ENCODE measurements at places on chromosomes 2 and 18.

DNA sequence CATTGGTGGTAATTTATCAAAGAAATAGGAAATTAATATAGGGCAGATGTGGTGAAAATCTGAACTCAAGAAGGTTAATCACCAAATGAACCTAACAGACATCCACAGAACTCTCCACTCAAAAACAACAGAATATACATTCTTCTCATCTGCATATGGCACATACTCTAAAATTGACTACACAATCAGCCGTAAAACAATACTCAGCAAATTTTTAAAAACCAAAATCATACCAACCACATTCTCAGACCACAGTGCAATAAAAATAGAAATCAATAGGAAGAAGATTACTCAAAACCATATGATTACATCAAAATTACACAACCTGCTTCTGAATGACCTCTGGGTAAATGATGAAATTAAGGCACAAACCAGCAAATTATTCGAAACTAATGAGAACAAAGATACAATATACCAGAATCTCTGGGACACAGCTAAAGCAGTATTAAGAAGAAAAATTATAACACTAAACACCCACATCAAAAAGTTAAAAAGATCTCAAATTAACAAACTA lies 31.0 kb downstream of the RBM43 start:
- no peak for DNase-seq

- DNase-seq: no peak
Observed at GRCh38 chr2:62471816-62472215, 34.2 kb downstream of the TMEM17 start.

GRCh38 chr2:105674401-105674800 lies 70.3 kb upstream of the NCK2 start:
- no peak for DNase-seq

- DNase-seq: no peak
Observed at GRCh38 chr2:174135981-174136380, 112.4 kb downstream of the OLA1 start.

DNA sequence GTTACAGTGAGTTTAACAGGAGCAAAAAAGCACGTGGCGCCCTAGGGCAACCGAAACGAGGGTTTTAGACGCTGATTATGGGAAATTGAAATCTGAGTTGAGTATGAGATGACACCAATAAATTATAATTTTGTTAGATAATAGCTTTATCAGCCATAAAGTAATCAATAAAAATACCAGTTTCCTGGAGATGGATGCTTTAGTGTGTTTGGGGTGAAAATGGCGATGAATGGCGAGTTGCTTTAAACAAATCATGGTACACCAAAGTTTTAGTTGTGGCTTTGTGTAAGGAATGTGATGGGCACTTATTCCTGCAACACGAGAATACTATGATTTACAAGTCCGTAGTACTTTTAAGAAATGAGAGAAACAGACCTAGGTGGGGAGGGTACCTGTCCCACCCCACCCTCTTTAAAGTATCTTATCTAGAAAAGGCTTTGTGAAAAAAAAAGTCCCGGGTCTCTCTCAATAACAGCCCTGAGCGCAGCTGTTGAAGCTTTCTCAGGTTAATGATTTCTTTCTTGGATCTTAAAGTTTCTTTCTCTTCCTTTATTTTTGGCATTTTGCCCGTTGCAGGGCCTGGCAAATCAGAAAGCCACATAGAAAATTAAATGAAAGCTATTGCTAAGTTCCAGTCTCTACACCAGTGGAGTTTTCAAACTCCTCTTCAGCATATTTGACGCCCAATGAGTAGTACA lies 1.5 kb upstream of the RRM2 start:
- DNase-seq: no peak

DNA sequence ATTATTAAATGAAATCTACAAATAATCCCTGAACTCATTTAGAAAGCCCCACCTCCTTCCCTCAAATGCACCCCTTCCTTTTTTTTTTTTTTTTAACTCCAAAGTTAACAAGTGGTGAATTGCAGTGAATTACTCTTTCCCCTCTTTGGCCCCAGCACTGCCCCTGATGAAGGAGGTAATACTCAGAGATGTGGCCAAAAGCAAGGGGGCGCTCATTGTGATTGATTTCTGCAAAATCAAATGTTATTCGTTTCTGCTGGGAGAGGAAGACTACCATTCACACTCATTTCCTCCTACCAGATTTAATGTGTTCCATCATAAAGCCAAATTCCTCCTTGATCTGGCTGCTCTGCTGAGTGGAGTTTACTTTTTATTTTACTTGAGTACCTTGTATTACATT lies 259.4 kb downstream of the GPD2 start:
- no peak for DNase-seq

- no peak for DNase-seq
Observed at GRCh38 chr2:24948506-24948905, 23.2 kb downstream of the DNAJC27 start.

DNA sequence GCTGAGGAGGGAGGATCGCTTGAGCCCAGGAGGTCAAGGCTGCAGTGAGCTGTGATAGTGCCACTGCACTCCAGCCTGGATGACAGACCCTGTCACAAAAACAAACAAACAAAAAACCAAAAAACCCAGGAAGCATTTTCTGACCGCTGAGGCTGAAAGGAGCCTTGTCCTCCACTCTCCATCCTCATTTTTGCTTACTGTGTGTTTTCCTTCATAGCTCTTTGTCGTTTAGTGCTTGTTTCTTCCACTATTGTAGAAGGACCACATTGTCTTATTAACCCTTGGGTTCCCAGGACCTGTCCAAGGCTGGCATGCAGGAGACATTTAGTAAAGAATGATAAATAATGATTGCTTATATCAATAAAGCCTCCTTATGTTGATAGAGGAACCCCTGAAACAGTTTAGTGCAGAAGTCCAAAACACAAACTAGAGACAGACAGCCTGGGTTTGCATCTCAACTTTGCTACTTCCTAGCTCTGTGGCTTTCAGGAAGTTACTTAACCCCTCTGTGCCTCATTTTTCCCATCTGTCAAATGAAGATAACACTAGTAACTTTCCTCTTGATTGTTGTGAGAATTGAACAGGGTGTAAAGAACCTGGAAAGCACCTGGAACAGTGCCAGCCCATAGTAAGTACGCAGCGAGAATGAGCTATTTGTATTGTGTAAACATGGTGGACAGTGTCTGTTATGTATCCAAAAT lies 126.0 kb downstream of the LPIN1 start:
- no peak for DNase-seq

DNA sequence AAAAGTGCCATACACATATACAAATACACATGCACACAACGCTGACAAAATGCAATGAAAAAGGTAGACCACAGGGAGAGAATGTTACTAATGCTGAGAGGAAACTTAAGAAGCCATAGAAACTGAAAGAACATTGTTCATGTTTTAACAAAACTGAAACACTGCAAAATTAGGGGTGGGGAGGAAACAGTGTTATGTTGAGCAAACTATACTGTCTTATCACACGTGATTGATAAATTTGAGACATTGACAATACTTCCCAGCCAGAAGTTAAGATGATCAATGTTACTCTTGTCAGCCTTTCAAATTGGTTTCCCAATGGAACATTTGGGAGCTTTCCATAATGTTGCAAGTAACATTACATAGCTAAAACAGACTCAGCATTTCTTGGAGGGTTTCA lies 165.5 kb downstream of the L3MBTL4 start:
- DNase-seq: no peak

GRCh38 chr18:36808681-36809080 lies 20.1 kb downstream of the TPGS2 start:
- peak; percentile 87 for DNase-seq
